NCI-H1436 treated with DMSO at 0.1 percent for 48 hours (cell line): ENCODE measurements at places on chromosomes 1 and 21.

GRCh38 chr1:229130028-229130668 lies 140.8 kb upstream of the RAB4A start:
- no peak for DNase-seq

GRCh38 chr1:8879922-8880676 lies 1.6 kb upstream of the ENO1 start:
- DNase-seq, result no peak

DNA sequence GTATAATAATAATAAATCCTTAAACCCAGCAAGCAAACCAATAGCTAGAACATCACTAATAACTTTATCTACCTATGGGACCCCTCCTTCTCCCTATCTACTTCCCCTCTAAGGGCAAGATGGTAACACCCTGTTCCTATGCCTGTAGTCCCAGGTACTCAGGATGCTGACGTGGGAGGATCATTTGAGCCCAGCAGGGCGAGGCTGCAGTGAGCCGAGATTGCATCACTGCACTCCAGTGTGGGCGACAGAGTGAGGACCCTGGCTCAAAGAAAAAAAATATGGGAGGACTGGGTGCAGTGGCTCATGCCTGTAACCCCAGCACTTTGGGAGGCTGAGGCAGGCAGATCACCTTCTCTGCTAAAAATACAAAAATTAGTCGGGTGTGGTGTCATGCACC lies 143.1 kb upstream of the SLC45A1 start:
- DNase-seq, result no peak

DNA sequence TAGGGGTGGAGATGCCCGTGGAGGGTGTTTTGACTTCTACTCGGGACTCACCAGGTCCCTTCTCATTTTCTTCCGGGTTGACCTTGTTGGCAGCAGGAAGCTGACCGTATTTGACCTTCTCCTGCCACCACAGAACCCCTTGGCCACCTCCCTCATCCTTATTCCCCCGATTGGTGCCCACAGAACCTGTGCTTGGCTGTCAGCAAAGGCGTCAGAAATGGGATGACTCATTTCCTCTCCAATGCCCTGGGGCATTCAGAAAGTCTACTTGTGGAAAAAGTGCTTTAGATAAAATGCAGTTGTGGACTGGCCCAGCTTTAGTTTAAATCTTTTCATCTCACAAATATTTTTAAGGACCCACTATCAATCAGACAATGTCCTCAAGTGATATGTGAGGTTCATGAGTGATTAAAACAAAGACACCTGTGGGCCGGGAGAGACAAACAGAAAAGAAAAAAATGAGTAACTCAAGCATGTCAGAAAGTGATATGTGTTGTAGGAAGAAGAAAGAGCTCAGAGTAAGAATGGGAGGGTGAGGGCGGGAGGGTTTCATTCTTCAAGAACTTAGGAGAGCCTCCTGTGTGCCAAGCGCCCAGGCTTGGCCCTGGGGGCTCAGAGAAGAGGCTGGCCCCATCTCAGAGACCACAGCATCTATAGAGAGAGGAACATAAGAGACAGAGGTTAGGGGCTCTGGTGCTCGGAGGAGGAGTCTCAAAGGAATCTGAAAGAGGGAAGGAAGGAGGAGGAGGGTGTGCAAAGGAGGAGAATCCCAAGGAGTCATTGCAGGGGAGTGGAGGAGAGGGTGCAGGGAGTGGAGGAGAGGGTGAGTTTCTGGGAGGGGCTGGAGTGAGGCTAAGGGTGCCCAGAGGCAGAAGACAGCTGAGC lies 221.6 kb upstream of the VAMP3 start:
- peak; percentile 15 for DNase-seq

- no peak for DNase-seq
Observed at GRCh38 chr21:17795146-17796036, 23.8 kb downstream of the C21orf91 start.

DNA sequence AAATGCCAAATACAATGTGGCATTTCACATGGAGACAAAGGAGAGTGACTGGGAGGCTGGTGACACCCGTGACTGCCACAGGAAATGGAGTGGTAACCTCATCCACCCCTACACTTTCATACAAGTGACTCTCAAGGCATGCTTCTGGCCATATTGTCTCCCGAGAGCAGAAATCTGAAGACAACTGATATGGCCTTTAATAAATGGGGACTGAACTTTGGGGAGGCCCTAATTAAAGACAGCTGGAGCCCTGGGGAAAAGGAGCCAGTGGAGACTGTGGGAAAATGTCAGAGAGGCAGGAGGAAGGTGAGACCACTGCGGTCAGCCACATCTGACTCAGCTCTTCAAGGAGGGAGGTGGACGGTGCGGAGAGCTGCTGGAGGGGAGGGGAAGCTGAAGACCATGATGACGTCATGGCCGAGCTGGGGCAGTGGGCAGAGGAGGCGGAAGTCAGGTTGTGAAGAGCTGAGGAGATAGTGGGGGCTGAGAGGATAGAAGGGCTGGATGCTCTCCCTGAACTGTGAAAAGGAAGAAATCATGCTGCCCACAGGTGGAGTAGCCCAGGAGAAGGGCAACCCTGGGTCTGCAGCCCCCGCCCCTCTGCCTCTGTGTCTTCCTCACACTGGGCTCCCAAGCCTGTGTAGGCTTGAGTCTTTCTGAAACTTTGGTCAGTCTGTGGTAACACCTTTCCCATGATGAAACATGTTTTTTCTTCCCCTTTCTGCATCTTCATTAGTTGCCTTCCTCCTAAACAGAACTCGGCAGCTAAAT lies 14.0 kb upstream of the NCF2 start:
- no peak for DNase-seq

GRCh38 chr1:116129537-116129936 lies 18.3 kb downstream of the MAB21L3 start:
- DNase-seq, result no peak

- DNase-seq, result no peak
Observed at GRCh38 chr1:154840269-154841176, 29.6 kb downstream of the KCNN3 start.

DNA sequence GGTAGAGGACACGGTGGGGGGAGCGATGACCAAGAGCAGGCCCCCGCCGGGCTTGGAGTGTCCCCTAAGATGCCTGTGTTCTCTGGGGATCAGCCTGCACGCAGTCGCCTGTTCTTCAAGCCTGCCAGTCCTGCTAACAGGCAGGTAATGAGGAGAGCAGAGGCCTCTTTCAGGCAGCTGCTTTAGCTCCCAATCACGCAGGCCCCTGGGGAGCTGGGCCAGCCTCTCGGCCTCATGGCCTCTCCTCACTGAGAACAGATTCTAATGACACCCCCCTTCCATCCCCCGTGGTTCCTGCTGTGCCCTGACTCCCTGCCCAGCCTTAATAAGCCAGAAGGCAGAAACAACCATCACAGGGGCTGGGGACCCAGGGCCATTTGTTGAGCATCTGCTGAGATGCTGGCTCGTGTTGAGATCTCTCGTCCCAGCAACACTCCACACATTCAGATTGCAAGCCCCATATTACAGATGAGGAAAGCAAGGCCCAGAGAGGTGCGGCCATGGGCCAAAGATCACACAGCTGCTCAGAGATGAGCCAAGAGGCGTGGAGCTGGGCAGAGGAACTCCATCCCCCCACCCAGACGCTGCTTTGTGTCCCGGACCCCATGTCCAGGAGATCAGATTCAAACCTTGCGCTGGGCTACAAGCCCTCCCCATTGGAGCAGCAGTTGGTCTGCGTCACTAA lies 71.6 kb upstream of the CASZ1 start:
- peak; percentile 80 for DNase-seq

DNA sequence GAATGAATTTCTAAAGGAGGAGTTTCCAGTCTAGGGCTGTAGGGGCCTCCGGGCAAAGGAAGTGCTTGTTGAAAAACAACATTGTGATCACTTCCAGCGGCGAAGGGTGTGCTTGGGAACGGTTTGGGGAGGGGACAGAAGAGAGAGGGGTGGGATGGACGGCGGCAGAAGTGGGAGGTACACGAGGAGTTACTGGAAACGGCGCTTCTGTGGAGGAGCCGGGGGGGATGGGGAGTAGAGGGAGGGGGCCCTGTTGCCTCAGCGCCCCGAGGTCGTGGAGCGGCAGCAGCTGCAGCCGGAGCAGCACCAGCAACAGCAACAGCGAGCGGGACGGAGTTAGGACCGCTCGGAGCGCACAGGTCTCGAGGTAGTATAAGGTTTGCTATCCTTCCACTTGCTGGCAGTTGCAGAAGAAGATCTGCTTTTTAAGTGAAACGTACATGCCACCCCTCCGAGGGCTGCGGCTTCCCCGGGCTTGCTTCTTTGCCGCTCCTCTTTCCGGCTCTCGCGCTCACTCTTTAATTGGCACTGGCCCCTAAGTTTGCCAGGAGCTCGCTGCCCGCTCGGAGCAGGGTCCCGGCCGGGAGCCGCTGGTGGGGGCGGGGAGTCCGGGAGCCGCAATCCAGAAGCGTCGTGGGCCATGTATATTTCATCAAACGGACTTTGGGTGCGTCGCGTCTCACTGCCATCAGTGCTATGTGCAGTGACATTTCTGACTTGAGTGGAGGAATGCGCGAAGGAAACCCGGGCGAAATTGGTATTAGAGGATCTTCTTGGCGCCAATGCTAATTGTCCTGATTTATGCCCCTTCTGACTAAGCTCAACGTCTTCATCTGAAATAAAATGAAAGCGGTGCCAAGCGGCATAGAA lies 771 bp upstream of the NTNG1 start:
- no peak for DNase-seq

- no peak for DNase-seq
Observed at GRCh38 chr1:211420845-211421454, 71.0 kb downstream of the RD3 start.

DNA sequence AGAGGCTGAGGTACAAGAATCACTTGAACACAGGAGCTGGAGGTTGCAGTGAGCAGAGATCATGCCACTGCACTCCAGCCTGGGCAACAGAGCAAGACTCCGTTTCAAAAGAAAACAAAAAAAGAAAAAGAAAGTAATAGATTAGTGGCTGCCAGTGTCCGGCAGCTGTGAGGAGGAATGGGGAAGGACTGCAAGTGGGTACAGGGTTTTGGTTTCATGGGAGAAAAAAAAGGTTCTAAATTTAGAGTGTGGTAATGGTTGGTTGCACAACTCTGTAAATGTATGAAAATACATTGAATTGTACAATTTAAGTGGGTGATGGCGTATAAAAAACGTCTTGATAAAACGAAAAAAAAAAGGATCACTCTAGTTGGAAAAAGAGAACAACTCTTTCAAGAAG lies 6.7 kb downstream of the TAF1A start:
- DNase-seq, result no peak

GRCh38 chr1:19373211-19374082 lies 61.3 kb downstream of the SLC66A1 start:
- no peak for DNase-seq

- DNase-seq, result no peak
Observed at GRCh38 chr1:183277821-183278738, 92.0 kb downstream of the LAMC2 start.

- no peak for DNase-seq
Observed at GRCh38 chr21:32645261-32646182, 33.3 kb upstream of the CFAP298 start.

DNA sequence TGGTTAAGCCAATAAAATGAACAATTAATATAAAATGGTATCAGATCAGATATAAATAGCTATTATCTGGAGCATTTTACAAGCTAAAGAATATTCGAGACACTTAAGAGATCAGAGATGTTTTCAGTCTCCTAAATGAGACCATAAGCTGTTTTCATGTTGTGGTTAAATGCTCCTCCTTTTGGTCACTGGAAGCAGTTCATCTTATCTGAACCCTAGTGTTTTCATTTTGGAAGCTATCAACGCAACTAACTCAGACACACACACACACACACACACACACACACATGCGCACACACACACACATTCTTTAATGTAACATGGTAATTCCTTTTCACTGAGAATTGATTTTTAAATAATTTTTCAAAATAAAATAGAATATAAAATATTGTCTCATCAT lies 10.0 kb upstream of the LRRC8C start:
- no peak for DNase-seq

DNA sequence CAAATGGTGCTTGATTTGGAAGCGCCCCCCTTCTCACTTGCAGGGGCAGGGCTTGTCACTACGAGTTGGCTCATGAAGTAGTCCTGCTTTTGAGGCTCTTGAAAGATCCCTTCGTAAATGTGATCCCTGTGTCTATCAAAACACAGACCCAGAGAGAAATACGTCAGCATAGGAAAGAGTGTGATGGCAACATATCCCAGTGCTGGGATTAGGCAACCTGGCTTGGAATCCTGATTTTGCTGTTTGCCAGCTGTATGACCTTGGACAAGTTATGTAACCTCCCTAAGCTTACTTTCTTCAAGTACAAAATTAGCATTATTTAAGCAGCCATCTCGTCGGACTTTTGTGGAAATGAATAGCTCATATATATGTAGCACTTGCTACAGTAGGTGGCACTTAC lies 228.4 kb downstream of the ATG4C start:
- no peak for DNase-seq

GRCh38 chr1:70008660-70009059 lies 196.7 kb downstream of the LRRC40 start:
- no peak for DNase-seq

DNA sequence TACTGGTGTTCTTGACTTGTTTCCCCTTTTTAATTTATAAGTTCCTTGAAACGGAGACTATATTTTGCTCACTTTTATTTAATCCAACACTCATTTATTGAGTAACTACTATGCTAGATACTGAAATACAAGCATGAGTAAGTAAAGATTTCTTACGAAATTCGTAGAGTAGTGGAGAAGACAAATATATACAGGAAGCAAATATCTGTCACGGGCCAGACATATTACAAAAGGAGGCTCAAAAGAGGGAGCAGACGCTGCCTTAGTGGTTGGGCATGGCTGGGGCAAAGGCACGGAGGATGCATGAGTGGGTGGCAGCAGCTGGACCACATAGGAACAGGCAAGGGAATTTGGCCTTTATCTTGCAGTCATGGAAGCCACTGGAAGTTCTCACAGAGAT lies 6.8 kb downstream of the NCF2 start:
- DNase-seq, result no peak

- no peak for DNase-seq
Observed at GRCh38 chr1:72097851-72098570, 184.3 kb downstream of the NEGR1 start.

DNA sequence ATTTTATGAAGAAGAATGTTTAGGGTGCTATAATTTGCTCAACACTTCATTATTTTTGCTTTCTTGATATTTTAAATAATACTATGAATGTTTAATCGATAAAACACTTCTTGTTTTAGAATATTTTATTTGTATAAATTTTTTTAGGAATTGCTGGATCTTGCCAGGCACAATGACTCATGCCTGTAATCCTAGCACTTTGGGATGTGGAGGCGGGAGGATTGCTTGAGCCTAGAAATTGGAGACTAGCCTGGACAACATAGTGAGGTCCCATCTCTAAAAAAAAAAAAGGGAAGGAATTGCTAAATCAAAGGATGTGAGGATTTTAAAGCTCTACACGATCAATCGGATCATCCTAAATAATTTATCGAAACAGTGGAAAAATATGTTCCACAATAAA lies 17.6 kb downstream of the RNF11 start:
- DNase-seq, result no peak

GRCh38 chr21:45155910-45156309 lies 81.5 kb downstream of the ADARB1 start:
- no peak for DNase-seq

- DNase-seq, result no peak
Observed at GRCh38 chr1:14098294-14098913, 398.4 kb downstream of the PRDM2 start.
